ENCODE measurements at places on chromosomes 6 and 20. TPM values are rescaled to one million over a fixed set of nuclear protein-coding genes. Genes with fewer than 3 reads are reported as not detected.

FOXS1 gene
- total RNA-seq = not detected

OR5V1 gene
- not detected for total RNA-seq

CFAP61 gene
- total RNA-seq = 0.41 TPM

TMC2 gene
- not detected for total RNA-seq

DDX43 gene
- total RNA-seq = not detected

COL11A2 gene
- 0.51 TPM for total RNA-seq

DNA sequence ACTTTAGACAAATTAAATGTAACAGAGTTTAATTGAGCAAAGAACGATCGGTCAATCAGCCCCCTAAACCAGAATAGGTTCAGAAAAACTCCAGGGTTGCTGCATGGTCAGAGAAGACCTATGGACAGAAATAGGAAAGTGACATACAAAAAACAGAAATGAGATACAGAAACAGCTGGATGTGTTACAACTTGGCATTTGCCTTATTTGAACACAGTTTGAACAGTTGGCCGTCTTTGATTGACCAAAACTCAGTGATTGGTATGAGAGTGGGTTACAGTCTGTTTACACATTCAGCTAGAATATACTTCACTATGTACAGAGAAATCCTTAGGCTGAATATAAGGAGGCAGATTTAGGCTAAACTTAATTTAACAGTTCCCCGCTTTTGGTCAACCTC lies 19.9 kb downstream of the SRSF6 start:
- H3K27ac ChIP-seq = no peak overlapping the region
- H3K36me3 ChIP-seq = no peaks in the 10 kb centered on the region
- no peaks in the 10 kb centered on the region for H3K27me3 ChIP-seq

- no peaks in the 10 kb centered on the region for H3K36me3 ChIP-seq
- H3K4me1 ChIP-seq = peaks cover 5% of the 10 kb centered on the region
- no peak overlapping the region for H3K4me3 ChIP-seq
- H3K27ac ChIP-seq = no peak overlapping the region
- DNase-seq = no peak
These were observed 17.6 kb downstream of the GCLC start for GRCh38 chr6:53527249-53527765.

GRCh38 chr6:143026696-143027449 lies 33.8 kb upstream of the AIG1 start:
- no peak overlapping the region for H3K4me3 ChIP-seq
- no peaks in the 10 kb centered on the region for H3K27me3 ChIP-seq
- H3K36me3 ChIP-seq = no peaks in the 10 kb centered on the region

DNA sequence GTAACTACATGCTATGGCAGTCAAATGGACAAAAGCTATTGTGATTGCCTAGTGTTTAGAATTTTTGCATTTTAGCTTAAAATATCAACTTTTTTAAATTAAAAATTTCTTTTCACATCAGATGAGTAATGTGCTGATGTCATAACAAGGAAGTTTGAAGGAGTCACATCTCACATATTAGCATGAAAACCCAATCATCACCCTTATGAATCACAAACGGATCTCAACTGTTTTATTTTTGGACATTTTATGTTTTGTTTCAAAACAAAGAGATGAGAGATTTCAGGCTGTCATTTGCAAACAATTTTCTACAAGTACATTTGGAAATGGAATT lies 53.6 kb upstream of the TRERF1 start:
- no peaks in the 10 kb centered on the region for H3K27me3 ChIP-seq
- DNase-seq = no peak
- no peak overlapping the region for H3K4me3 ChIP-seq
- no peaks in the 10 kb centered on the region for H3K36me3 ChIP-seq
- H3K27ac ChIP-seq = peak overlapping the region; percentile 54

GRCh38 chr20:63028461-63028921 lies 21.7 kb upstream of the BHLHE23 start:
- no peak overlapping the region for H3K4me3 ChIP-seq
- peaks cover 1% of the 10 kb centered on the region for H3K36me3 ChIP-seq
- no peak overlapping the region for H3K27ac ChIP-seq
- H3K4me1 ChIP-seq = peaks cover 8% of the 10 kb centered on the region

DNA sequence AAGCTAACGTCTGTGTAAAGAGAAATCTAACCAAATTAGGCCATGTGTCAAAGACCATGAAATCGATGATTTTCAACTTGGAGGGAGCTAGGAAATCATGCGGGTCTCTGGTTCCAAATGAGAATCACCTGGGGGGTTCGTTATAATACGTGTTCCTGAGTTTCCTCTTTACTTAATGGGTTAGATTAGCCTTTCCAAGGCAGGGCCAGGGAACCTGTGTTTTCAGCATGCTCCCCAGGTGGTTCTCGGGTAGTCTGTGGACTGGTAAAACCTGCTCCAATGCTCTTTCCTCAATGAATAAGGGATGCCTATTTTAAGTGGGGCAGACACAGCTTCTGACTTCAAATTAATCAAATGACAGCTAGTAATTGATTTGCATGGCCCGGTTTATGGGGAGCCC lies 965 bp upstream of the HLA-DOA start:
- H3K27me3 ChIP-seq = no peaks in the 10 kb centered on the region
- no peak for DNase-seq
- H3K4me3 ChIP-seq = no peak overlapping the region

DNA sequence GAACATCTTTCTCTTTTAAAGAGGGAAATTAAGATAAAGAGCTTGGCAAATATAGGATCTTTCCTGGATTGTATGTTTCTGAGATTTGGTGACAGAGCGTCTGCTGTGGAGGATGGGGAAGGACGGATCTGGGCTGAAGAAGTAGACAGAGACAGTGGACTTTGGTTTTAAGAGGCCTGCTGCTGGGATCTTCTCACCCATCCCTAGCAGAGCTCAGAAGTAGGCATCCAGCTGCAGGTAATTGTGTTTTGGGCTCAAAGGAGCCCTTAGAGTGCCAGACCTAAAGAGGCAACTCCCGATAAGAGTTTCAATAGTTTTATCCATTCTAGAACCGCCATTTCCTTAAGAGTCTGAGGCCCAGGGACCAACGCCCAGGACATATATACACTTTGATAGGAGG lies 20.8 kb downstream of the LAMA2 start:
- H3K36me3 ChIP-seq = no peaks in the 10 kb centered on the region
- no peaks in the 10 kb centered on the region for H3K4me1 ChIP-seq
- H3K4me3 ChIP-seq = no peak overlapping the region
- no peaks in the 10 kb centered on the region for H3K27me3 ChIP-seq
- H3K27ac ChIP-seq = no peak overlapping the region
- no peak for DNase-seq

DNA sequence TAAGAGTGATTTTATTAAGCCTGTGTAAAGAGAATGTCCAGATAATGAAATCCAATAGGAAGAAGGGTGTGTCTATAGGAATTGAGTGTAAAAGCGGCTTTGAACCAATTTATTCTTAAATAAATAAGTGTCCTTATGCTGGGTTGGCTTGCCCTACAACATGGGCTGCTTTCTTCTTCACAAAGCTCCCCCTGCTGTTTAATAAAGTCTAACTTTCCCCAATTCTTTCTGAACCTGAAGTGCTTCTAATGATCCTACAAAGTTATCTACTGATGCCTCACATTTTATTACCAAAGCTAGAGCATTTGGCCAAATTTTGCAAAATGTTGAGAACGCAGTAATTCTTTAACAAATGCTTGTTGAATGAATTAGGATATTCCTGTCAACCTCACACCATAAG lies 36.3 kb upstream of the SIRT5 start:
- no peaks in the 10 kb centered on the region for H3K4me1 ChIP-seq
- H3K4me3 ChIP-seq = no peak overlapping the region
- DNase-seq = no peak
- no peak overlapping the region for H3K27ac ChIP-seq
- no peaks in the 10 kb centered on the region for H3K27me3 ChIP-seq
- H3K36me3 ChIP-seq = no peaks in the 10 kb centered on the region

- H3K27ac ChIP-seq = no peak overlapping the region
- H3K27me3 ChIP-seq = no peaks in the 10 kb centered on the region
These were observed 36.4 kb upstream of the UTRN start for GRCh38 chr6:144248476-144249301.

- H3K27ac ChIP-seq = no peak overlapping the region
- DNase-seq = no peak
- H3K27me3 ChIP-seq = no peaks in the 10 kb centered on the region
These were observed 493.8 kb downstream of the UTRN start for GRCh38 chr6:144778773-144779492.

GRCh38 chr6:68173616-68174015 lies 461.5 kb upstream of the ADGRB3 start:
- no peak for DNase-seq
- H3K4me3 ChIP-seq = no peak overlapping the region
- no peaks in the 10 kb centered on the region for H3K4me1 ChIP-seq
- H3K36me3 ChIP-seq = no peaks in the 10 kb centered on the region
- H3K27ac ChIP-seq = no peak overlapping the region

GRCh38 chr6:16244869-16245451 lies 6.6 kb downstream of the GMPR start:
- no peak overlapping the region for H3K4me3 ChIP-seq
- no peaks in the 10 kb centered on the region for H3K36me3 ChIP-seq

GRCh38 chr6:151160929-151161757 lies 78.6 kb upstream of the AKAP12 start:
- H3K27ac ChIP-seq = no peak overlapping the region
- no peak for DNase-seq
- no peak overlapping the region for H3K4me3 ChIP-seq
- no peaks in the 10 kb centered on the region for H3K4me1 ChIP-seq
- no peaks in the 10 kb centered on the region for H3K36me3 ChIP-seq

All from GM12878 (cell line).